ENCODE measurements at places on chromosomes 11 and 22.
A peak's percentile ranks its signal among the peaks of the same experiment; 100 is the strongest.

GRCh38 chr11:134800130-134800529, 388.1 kb upstream of the B3GAT1 start:
- no peak for DNase-seq

- DNase-seq, result no peak
Observed at GRCh38 chr11:21963013-21963412, 229.9 kb upstream of the ANO5 start.

DNA sequence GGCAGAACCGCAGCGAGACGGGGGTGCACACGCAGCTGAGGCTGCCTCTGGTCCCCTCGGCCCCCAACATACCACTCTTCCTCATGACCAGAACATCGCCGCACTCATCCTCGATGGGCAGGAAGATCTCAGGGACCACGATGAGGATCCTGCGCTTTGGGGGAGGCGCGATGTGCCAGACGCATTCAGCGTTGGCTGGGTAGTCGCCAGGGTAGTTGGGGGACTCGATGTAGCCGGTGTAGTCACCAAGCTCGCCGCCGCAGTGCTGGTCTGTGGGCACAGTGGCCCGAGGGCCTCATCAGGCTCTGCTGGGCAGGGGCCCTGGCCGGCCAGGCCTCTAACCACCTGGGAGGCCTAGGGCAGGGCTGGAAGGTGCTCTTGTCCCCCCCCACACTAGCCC, 23.0 kb upstream of the TTLL12 start:
- no peak for DNase-seq

GRCh38 chr22:41799486-41800347, 762 bp upstream of the CCDC134 start:
- no peak for DNase-seq

GRCh38 chr11:10916665-10917064, 58.8 kb upstream of the ZBED5 start:
- DNase-seq, result no peak

DNA sequence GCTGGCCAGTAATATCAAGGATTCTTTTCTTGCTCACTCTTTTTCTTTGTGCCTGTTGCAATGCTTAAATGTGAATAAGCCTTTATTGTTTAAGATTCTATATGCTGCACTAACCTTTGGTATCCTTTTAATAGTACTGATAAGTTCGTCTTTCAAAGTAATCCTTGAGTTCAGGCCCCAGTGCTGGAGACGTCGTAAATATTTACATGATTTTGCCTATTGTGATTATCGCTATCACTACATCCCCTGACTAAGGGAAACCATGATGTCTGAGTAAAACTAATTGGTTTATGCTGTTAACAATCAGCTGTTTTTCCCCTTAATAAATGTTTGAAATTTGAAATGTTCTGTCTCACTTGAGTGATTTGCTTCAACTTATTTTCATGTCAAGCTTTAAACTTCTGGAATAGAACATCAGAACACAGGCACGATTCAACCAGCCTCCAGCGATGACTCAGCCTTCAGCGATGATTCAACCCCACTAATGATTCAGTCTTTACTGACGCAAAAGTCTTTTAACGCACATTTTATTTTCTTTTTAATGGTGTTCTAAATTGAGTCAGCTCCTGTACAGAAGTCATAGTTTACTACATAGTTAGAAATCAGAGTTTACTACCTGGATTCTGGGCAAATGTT, 3.9 kb downstream of the HTATIP2 start:
- DNase-seq, result peak; percentile 77

GRCh38 chr11:101362643-101363042, 221.2 kb downstream of the TRPC6 start:
- no peak for DNase-seq

GRCh38 chr11:132245403-132246385, 875.3 kb downstream of the NTM start:
- no peak for DNase-seq

GRCh38 chr22:17753401-17753989, 20.8 kb downstream of the BID start:
- DNase-seq, result no peak

All from stimulated activated CD4-positive, alpha-beta T cell treated with anti-CD3 and anti-CD28 coated beads, Interleukin-2, amount 100 ng/mL, for 24 hours (primary cell).